Effector CD8-positive, alpha-beta T cell (primary cell): ENCODE measurements at places on chromosomes 6 and 20.

- no peak for DNase-seq
These were observed 36.7 kb downstream of the F13A1 start for GRCh38 chr6:6283746-6284145.

DNA sequence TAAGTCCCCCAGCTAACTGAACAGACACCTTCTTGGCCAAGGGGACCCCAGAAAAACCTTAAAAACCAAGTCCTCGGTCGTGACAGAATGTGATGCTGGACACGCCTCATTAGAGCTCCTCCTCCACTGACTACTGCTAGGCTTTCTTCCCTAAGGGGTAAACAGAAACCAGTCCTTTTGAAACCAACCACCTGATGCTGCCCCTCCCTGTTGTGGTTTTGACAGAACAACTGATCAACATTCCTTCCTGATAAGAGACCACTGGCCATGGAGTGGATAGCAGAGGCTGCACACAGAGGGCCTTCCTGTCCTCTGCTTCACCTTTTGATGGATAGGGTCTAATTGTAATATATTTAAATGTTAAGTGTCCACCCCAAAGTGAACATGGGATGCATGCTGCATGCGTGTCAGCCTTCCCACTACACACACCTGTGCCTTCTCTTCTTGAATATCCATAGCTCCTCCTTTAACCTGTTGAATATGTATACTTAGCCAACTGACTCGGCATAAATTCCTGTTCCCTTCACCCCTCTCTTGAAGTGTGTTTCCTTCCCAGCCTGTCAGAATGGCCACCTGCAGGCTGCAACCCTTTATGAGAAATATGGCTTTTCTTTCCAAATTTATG is 27.9 kb upstream of the SLC2A12 start:
- DNase-seq = no peak

DNA sequence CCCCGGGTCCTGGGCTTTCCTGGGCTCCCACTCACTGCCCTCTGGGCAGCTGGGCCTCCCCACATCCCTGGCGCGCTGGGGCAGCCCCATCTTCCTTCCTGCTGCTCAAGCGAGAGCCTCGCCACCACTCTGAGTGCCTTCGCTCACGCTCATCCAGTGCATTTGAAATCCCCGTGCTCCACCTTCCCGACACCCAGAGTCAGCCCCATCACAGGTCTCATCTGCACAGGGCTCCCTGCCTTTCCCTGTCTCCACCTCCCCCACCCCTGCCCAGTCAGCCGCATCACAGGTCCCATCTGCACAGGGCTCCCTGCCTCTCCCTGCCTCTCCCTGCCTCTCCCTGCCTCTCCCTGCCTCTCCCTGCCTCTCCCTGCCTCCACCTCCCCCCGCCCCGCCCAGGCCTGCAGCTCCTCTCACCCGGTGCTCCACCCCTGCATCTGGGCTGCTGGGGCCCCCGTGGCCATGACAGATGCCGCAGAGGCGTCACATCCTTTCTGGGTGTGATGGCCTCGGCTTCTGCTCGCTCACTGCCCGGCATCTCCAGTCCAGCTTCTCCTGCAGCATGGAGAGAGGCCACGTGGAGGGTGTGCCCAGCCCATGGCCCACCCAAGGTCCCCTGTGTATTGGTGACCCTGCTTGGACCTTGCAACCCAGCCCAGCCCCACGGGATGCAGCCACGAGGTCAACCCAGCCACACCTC is 9.0 kb upstream of the BHLHE23 start:
- no peak for DNase-seq

DNA sequence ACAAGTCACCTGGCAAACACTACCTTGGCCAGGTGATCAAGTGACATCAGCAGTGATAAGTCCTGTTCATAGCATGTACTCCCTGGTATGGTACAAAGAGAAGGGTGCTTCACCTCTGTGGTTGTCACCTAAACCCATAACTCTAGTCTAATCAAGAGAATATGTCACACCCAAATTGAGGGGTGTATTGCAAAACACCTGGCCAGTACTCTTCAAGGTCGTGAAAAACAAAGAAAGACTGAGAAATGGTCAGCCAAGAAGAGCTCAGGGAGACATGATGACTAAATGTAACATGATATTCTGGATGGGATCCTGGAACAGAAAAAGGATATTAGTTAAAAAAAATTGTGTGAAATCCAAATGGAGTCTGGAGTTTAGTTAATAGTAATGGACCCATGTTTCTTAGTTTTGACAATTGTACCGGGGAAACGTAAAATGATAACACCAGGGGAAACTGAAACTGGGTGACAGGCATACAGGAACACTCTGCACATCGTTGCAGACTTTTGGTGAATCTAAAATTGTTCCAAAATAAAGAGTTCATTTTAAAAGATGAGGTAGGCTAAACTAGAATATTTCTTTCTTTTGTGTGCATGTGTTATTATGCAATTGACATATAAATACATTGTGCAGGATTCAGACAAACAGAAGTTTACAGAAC is 262.0 kb downstream of the CDC5L start:
- no peak for DNase-seq

- no peak for DNase-seq
These were observed 238.2 kb downstream of the SOX4 start for GRCh38 chr6:21831521-21832291.

- no peak for DNase-seq
These were observed 71.3 kb downstream of the ATRN start for GRCh38 chr20:3541887-3542721.

- DNase-seq = no peak
These were observed 75.6 kb upstream of the LGSN start for GRCh38 chr6:63395381-63395780.

DNA sequence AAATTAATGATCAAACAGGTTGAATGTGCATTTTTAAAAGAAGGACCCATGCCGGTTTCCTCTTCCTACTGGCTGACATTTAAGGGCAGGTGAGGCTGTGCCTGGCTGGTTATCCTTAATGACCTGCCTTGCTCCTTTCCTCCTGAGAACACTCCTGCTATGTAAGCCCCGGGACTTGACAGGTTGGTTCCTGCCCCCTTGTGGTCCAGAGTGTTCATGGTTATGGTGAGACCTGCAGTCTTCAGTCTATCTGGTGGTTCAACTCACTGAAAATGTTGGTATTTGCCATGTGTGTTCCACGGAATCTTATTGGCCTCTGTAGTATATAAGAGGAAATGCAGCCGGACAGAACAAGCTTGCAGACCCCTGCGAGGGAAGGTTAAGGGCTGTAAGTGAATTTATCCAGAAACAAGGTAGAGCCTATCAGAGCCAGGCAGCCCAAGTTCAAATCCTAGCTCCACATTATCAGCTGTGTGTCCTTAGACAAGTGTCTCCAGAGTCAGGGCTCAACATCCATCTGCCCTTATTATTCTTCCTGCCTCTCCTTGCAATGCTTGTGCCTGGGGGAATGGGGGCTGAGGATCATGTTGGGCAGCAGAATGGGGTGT is 5.2 kb upstream of the BPIFA3 start:
- DNase-seq = no peak
